Thyroid gland (tissue), 4 donors: ENCODE measurements at places on chromosomes 6 and 20. TPM values are rescaled to one million over a fixed set of nuclear protein-coding genes. Genes with fewer than 3 reads are reported as not detected.
A peak's percentile ranks its signal among the peaks of the same experiment; 100 is the strongest.

DNA sequence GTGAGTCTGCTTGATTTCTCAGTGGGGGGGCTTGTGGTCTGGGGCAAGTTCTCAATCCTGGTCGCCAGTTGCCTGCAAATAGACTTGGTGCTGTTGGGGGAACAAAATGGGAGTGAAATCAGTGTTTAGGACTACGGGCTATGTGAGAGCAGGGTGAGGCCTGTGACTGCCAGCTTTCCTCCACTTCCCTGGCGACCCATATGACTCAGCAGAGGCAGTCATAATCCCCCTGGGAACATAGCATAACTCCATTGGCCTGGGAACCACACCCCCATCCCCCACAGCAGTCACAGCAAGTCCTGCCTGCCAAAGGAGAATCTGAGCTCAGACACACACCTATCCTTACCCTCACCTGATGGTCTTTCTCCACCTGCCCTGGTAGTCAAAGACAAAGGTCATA, 387.9 kb downstream of the LMBRD1 start:
- H3K27me3 ChIP-seq, result no peaks in the 10 kb centered on the region
- H3K36me3 ChIP-seq, result no peaks in the 10 kb centered on the region
- no peaks in the 10 kb centered on the region for H3K4me1 ChIP-seq

DNA sequence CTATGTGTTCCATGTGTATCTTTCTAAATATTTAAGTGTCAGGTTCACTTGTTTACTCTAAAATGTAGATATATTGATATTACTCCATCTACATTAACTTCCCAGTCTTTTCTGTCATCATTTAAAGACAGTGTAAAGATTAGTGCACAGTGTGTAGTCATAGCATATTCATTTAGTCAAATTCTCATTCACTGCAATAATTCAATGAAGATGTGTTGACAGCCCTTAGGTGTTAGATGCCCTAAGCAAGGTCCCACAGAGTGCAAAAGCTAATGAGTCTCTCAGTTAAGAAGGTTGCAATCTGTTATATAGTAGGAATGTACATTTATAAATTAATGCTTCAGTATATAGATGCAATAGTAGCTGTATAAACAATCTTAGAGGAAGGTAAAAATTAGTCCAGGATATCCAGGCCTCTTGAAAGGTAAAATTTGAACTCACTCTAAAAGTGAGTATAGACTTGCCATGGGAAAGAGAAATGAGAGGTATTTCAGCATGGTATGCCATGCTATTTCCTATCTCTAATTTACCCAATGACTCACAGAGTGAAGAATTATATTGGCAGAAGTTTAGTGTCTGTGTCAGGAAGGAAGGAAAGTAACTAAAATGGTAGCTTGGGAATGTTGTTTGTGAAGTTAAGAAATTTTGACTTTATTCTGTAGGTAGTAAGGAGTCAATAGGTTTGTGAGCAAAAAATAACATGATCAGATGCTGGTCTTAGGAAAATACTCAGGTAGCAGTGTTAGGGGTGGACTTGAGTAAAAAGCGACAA, 969.9 kb upstream of the CITED2 start:
- no peak overlapping the region for H3K4me3 ChIP-seq
- no peaks in the 10 kb centered on the region for H3K36me3 ChIP-seq
- H3K27ac ChIP-seq, result no peak overlapping the region
- H3K27me3 ChIP-seq, result no peaks in the 10 kb centered on the region

DNA sequence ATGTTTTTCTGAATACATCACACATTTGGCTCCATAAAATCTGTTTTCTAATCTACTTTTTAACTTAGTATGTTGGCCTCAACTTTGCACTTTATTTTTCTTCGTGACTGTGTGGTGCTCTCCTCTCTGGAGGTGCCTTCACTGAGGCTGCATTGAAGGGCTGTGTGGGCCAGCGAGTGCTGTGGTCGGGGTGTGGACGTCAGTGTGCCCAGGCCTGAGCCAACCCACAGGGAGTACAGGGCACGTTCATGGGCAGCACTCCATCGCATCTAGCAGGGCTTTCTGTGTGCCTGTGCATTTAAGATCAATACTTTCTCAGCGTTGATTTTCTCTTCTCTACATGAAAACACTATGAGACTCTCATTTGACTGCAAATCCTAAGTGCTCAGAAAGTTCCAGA, 37.8 kb downstream of the DACT2 start:
- H3K27ac ChIP-seq, result no peak overlapping the region
- no peak overlapping the region for H3K4me3 ChIP-seq
- H3K27me3 ChIP-seq, result no peaks in the 10 kb centered on the region
- no peaks in the 10 kb centered on the region for H3K4me1 ChIP-seq
- DNase-seq, result no peak
- H3K36me3 ChIP-seq, result no peaks in the 10 kb centered on the region

DNA sequence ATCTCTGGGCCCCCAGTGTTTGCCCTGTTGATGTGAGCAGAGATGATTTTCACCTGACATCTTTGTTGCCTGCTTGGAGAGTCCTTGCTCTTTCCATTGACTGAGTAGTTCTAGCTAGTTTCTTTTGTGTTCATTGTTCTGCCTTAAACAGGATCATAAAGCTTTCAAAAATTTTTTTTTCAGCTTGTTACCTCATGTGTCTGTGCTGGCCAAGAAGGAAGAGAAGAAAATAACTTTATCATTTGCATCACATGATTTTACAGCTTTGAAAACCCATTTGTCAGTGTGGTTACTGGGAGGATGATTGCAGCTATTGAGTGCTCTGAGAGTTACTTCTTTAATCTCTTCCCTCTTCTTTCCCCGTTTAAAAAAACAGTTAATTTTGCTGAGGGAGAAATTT, 16.0 kb downstream of the FOXO3 start:
- peak overlapping the region; percentile 3 for H3K27ac ChIP-seq
- H3K4me3 ChIP-seq, result no peak overlapping the region
- no peak for DNase-seq
- peaks cover 7% of the 10 kb centered on the region for H3K36me3 ChIP-seq
- H3K4me1 ChIP-seq, result peaks cover 54% of the 10 kb centered on the region

DNA sequence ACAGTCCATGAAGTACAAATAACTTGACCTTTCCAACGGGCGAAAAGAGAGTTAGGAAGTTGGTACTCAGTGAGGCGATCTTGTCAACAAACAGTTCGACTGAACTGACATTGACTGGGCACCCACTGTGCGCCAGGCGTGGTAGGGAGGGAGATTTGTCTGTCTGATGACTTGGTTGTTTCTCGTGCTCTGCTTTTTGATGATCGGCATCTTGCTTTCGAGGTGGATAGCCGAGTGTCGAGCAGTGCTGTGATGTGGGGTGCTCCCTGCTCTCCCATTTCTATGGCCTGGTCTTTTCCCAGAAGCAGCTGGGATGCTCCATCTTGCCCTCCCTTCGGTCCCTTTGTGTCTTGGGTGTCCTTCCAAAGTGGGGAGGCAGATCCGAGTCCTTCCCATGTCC, 30.4 kb downstream of the RPP40 start:
- H3K36me3 ChIP-seq, result no peaks in the 10 kb centered on the region
- H3K4me1 ChIP-seq, result no peaks in the 10 kb centered on the region
- no peak for DNase-seq
- no peaks in the 10 kb centered on the region for H3K27me3 ChIP-seq
- H3K4me3 ChIP-seq, result no peak overlapping the region
- no peak overlapping the region for H3K27ac ChIP-seq

LIN28B gene
- not detected for total RNA-seq

SIRPD gene
- total RNA-seq, result not detected

GRCh38 chr20:3930265-3931206, 41.3 kb downstream of the PANK2 start:
- no peak overlapping the region for H3K4me3 ChIP-seq
- no peaks in the 10 kb centered on the region for H3K36me3 ChIP-seq
- H3K27me3 ChIP-seq, result no peaks in the 10 kb centered on the region
- peak; percentile 75 for DNase-seq

DNA sequence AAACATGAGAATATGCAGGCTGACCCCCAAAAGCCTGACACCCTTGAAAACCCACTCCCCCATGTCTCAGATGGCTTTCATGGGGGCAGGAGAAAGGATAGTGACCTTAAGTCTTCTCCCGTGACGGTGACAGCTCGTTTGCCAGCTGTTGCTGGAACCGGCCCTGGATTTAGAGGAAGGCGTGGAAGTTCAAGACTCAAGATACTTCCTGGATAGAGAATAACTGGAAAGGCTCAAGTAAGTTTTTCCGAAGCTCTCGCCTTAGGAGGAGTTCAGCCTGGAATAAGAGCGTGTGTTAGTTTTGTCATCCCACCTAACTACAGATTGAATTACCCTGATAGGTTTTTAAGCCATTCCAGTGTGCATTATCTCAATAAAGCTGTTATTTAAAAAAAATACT, 11.6 kb upstream of the MTG2 start:
- peaks cover 14% of the 10 kb centered on the region for H3K36me3 ChIP-seq
- H3K27ac ChIP-seq, result no peak overlapping the region
- no peaks in the 10 kb centered on the region for H3K27me3 ChIP-seq
- H3K4me3 ChIP-seq, result no peak overlapping the region
- no peaks in the 10 kb centered on the region for H3K4me1 ChIP-seq

DNA sequence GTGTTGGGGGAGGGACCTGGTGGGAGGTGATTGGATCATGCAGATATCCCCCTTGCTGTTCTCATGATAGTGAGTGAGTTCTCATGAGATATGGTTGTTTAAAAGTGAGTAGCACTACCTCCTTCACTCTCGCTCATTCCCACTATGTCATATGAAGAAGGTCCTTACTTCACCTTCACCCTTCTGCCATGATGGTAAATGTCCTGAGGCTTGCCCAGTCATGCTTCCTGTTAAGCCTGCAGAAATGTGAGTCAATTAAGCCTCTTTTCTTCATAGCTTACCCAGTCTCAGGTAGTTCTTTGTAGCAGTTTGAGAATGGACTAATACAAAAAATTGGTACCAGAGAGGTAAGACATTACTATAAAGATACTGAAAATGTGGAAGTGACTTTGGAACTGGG, 425.9 kb downstream of the HTR1B start:
- DNase-seq, result no peak
- H3K36me3 ChIP-seq, result no peaks in the 10 kb centered on the region
- H3K27ac ChIP-seq, result no peak overlapping the region
- no peak overlapping the region for H3K4me3 ChIP-seq

DNA sequence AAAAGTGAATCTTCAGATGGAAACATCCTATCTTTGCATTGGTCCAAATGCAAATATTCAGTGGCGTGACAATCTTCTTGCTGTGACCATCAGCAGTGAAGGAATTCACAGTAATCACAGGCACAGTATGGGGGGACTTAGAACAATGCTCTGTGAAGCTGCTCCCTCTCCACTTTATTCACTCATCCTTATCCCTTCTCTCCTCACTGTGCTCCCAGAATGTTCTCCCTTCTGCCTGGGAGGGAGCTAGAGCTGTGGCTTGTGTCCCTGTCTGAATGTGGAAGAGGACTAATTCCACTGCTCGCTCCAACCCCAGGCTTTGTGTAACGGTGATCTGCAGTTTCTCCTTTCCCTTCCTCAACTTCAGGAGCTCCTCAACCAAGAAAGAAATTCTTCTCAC, 243.7 kb downstream of the ALDH8A1 start:
- no peaks in the 10 kb centered on the region for H3K27me3 ChIP-seq
- H3K36me3 ChIP-seq, result no peaks in the 10 kb centered on the region
- H3K4me3 ChIP-seq, result no peak overlapping the region
- H3K4me1 ChIP-seq, result peaks cover 6% of the 10 kb centered on the region
- no peak for DNase-seq

CLPSL1 gene
- total RNA-seq, result not detected

DNA sequence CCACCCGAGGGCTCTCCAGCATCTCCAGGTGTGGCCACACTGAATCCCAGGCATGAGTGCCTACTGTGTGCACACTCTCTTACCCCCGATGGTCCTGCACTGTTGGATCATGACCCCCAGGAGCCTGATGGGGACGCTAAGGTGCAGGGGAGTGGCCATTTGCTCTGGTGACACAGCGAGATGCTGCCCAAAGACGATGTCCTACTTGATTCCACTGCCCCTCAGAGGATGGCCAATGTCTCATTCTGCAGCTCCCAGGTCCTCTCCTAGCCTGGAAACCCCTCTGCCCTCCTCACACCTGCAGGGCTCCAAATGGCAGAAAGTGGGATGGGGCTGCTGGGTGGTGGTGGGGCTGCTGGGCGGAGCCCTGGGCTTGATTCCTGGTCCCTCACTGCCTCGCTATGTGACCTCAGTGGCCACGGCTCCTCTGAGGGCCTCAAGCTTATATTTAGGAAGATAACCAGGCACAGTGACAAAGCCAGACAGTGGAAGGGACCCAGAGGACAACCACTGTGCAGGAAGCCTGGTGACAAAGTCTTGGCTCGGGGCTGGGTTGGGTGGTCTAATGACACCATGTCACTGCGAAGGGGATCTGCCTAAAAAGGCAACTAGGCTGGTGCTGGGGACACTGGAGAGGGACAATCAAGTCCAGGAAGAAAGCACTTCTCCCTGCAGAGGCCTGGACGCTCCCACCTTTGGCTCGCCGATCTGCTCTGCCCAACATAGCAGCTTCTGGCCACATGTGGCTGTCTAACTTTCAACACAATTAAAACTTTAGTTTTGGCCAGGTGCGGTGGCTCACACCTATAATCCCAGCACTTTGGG, 28.4 kb downstream of the TGM2 start:
- no peak overlapping the region for H3K27ac ChIP-seq
- peaks cover 13% of the 10 kb centered on the region for H3K4me1 ChIP-seq
- no peak for DNase-seq
- H3K27me3 ChIP-seq, result no peaks in the 10 kb centered on the region
- H3K4me3 ChIP-seq, result no peak overlapping the region
- H3K36me3 ChIP-seq, result no peaks in the 10 kb centered on the region

GRCh38 chr20:32153771-32154170, 44.3 kb downstream of the TM9SF4 start:
- H3K36me3 ChIP-seq, result peaks cover 32% of the 10 kb centered on the region
- no peak overlapping the region for H3K4me3 ChIP-seq
- DNase-seq, result no peak
- H3K27me3 ChIP-seq, result no peaks in the 10 kb centered on the region
- H3K4me1 ChIP-seq, result peaks cover 10% of the 10 kb centered on the region
- H3K27ac ChIP-seq, result no peak overlapping the region

ZNF334 gene
- total RNA-seq, result 15.7 TPM

DNA sequence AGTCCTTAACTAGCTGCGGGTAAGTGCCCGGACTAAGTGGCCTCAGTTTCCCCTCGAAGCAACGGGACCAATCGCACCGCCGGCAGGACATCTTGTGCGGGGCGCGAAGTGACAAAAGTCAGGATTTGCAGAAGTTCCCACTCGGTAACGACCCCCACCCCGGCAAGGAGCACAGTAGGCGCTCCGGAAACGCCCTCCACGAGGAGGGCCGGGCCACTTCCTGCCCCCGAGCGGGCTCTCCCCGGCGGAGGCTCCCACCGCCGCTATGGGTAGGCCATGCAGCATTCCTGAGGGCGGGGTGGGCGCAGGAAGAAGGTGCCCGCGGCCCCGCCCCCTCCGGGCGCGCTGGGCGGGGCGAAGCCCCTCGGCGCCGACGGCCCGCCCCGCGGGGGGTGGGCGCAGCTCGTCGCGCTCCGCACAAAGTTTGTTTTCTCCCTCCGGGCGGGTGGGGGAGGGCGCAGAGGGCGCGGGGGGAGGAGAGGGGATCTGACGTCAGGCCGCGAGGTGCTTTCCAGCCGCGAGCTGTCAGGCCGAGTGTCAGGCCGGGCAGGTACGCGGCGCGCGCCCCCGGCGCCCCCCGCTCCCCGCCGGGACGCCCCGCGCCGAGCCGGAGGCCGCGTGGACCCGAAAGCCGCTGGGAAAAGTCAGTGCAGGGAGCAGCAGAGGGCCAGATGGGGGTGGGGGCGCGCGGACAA, at the start of gene TGIF2:
Gene TGIF2, plus strand, starts transcription at position 495 of the 695 bp plus-strand sequence. CDS start 5,178 bp downstream, outside the sequence.
- peak within 1 kb of the TSS; percentile 98 for H3K27ac ChIP-seq
- no peaks in the 10 kb centered on the region for H3K36me3 ChIP-seq
- peaks cover 31% of the 10 kb centered on the region for H3K4me1 ChIP-seq
- peak within 1 kb of the TSS; percentile 68 for H3K4me3 ChIP-seq
- peak; percentile 92 for DNase-seq
- H3K27me3 ChIP-seq, result no peaks in the 10 kb centered on the region

TINAG gene
- total RNA-seq, result not detected
